ENCODE measurements at places on chromosomes 1 and 21. TPM values are rescaled to one million over a fixed set of nuclear protein-coding genes. Genes with fewer than 3 reads are reported as not detected.

The DISP1 gene
- total RNA-seq: 4.9 TPM

GRCh38 chr1:218674280-218674773 is 329.2 kb downstream of the TGFB2 start:
- H3K27ac ChIP-seq: peak overlapping the region; percentile 77
- H3K27me3 ChIP-seq: peaks cover 4% of the 10 kb centered on the region
- H3K36me3 ChIP-seq: no peaks in the 10 kb centered on the region
- no peak for DNase-seq
- peak overlapping the region; percentile 33 for H3K4me3 ChIP-seq

- H3K4me1 ChIP-seq: peaks cover 27% of the 10 kb centered on the region
- no peak for DNase-seq
- no peaks in the 10 kb centered on the region for H3K36me3 ChIP-seq
- H3K27ac ChIP-seq: no peak overlapping the region
These were observed 57.5 kb downstream of the TYW3 start for GRCh38 chr1:74790453-74790852.

GRCh38 chr21:16280686-16281091 is 550.9 kb downstream of the USP25 start:
- H3K4me1 ChIP-seq: peaks cover 47% of the 10 kb centered on the region
- peak overlapping the region; percentile 96 for H3K27ac ChIP-seq
- peak overlapping the region; percentile 88 for H3K4me3 ChIP-seq
- DNase-seq: no peak
- no peaks in the 10 kb centered on the region for H3K27me3 ChIP-seq

DNA sequence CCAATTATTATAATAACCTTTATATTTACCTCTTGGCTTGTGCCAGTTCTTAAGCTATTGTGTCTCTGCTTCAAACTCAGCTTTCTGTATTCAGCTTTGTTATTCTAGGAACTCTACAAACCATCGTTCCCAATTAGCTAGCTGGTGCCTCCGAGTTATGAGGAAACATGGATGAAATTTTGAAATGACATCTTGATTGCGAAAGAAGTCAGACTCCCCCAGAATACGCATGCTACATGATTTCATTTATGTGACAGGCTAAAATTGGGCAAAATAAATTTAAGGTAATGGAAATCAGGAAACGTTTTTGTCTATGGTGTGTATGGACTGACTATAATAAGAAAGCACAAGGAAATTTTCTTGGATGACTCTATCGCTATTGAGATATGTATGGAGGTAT is 256.8 kb upstream of the NCAM2 start:
- no peak overlapping the region for H3K27ac ChIP-seq
- no peak for DNase-seq
- no peaks in the 10 kb centered on the region for H3K27me3 ChIP-seq
- peaks cover 12% of the 10 kb centered on the region for H3K4me1 ChIP-seq
- no peaks in the 10 kb centered on the region for H3K36me3 ChIP-seq
- H3K4me3 ChIP-seq: no peak overlapping the region

GRCh38 chr1:112744009-112744578 is 29.0 kb upstream of the PPM1J start:
- H3K27me3 ChIP-seq: peaks cover 72% of the 10 kb centered on the region
- H3K4me3 ChIP-seq: no peak overlapping the region
- H3K4me1 ChIP-seq: no peaks in the 10 kb centered on the region
- no peak overlapping the region for H3K27ac ChIP-seq
- H3K36me3 ChIP-seq: no peaks in the 10 kb centered on the region

The APCS gene
- total RNA-seq: not detected

The ALX3 gene
- total RNA-seq: 1.4 TPM

DNA sequence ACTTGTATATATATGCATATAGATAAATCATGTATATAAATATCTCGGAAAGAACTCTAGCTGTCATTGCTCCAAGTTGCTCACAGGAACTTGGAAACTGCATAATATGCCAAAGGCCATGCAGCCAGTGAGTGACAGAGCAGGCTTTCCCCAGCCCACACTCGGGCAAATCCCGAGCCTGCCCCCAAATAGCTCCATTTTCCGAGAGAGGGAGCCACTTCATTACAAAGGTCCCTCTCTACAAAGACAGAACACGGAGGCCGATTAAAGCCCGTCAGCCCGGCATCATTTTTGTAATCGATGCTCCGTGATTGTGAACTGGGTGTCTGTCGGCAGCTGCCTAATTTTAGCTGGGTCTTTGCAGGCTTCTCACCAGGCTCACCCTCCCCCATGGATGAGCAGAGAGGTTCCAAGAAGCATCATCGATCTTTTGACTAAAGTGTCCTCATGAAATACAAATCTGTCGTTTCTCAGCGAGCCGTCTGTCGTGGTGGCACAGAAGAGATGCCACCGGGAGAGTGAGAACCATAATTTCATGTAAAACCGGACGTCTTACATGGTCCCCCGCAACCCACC is 663.9 kb downstream of the PTPRU start:
- no peaks in the 10 kb centered on the region for H3K36me3 ChIP-seq
- peaks cover 33% of the 10 kb centered on the region for H3K27me3 ChIP-seq
- DNase-seq: no peak
- H3K27ac ChIP-seq: no peak overlapping the region
- H3K4me3 ChIP-seq: no peak overlapping the region

GRCh38 chr1:45107782-45108181 is 95.7 kb downstream of the UROD start:
- DNase-seq: no peak
- H3K4me1 ChIP-seq: no peaks in the 10 kb centered on the region
- no peaks in the 10 kb centered on the region for H3K27me3 ChIP-seq
- no peak overlapping the region for H3K4me3 ChIP-seq

DNA sequence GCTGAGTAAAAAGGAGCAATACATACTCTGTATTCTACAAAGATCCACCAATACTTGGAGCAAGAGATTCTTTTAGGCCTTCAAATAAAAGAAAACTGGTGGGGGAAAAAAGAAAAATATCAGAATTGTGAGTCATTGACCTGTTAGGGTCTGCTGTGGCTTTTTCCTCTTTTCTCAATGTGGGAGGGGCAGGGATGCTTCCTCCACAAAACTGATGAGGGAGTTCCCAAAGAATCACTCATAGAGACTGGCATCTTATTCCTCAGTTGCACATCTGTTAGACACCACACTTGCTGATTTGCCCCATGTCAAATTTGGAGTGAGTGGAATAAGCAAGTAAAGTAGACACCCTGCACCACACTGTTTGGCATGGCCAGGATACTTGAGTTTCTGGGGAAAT is 16.6 kb downstream of the C1orf141 start:
- no peak overlapping the region for H3K4me3 ChIP-seq
- no peaks in the 10 kb centered on the region for H3K27me3 ChIP-seq
- no peak overlapping the region for H3K27ac ChIP-seq
- no peaks in the 10 kb centered on the region for H3K36me3 ChIP-seq

DNA sequence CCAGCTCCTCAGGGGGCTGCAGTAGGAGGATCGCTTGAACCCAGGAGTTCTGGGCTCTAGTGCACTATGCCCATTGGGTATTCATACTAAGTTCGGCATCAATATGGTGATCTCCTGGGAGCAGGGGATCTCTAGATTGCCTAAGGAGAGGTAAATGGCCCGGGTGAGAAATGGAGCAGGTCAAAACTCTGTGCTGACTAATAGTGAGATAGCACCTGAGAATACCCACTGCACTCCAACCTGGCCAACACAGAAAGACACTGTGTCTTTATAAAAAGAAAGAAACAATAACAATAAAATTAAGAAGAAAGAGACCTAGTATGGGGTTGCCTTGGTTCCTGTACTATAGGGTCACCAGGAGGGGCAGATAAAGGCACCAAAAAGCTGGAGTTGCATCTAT is 13.7 kb upstream of the DUSP12 start:
- no peak overlapping the region for H3K27ac ChIP-seq
- no peaks in the 10 kb centered on the region for H3K36me3 ChIP-seq
- no peaks in the 10 kb centered on the region for H3K4me1 ChIP-seq
- peaks cover 65% of the 10 kb centered on the region for H3K27me3 ChIP-seq
- DNase-seq: no peak
- H3K4me3 ChIP-seq: no peak overlapping the region

GRCh38 chr1:19222979-19223824 is 13.1 kb upstream of the UBR4 start:
- H3K27me3 ChIP-seq: no peaks in the 10 kb centered on the region
- DNase-seq: no peak
- H3K27ac ChIP-seq: no peak overlapping the region
- H3K4me3 ChIP-seq: no peak overlapping the region
- H3K36me3 ChIP-seq: peaks cover 37% of the 10 kb centered on the region

GRCh38 chr1:19435181-19435580 is 50.2 kb downstream of the CAPZB start:
- H3K27ac ChIP-seq: peak overlapping the region; percentile 62
- no peak for DNase-seq
- no peaks in the 10 kb centered on the region for H3K27me3 ChIP-seq
- no peaks in the 10 kb centered on the region for H3K36me3 ChIP-seq
- no peak overlapping the region for H3K4me3 ChIP-seq

The GPR37L1 gene
- total RNA-seq: 0.24 TPM

DNA sequence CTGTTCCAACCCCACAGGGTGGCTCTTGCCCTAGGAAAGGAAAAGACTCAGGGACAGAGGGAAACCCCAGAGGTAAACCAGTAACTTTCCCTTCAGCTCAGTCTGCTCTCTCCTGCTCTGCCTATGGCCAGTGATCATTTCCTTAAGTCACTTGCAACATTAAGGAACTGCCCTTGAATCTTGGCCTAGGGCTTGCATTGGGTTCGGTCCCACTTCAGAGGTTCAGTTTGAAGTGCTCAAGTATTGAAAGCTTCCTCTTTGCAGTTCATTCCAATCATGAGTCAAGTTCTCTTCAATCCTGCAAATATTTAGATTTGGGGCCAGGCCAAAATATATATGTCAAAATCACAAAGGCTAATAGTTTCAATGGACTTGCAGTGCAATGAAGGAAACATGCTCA is 97.7 kb upstream of the IRF2BP2 start:
- H3K27ac ChIP-seq: no peak overlapping the region
- no peaks in the 10 kb centered on the region for H3K27me3 ChIP-seq

DNA sequence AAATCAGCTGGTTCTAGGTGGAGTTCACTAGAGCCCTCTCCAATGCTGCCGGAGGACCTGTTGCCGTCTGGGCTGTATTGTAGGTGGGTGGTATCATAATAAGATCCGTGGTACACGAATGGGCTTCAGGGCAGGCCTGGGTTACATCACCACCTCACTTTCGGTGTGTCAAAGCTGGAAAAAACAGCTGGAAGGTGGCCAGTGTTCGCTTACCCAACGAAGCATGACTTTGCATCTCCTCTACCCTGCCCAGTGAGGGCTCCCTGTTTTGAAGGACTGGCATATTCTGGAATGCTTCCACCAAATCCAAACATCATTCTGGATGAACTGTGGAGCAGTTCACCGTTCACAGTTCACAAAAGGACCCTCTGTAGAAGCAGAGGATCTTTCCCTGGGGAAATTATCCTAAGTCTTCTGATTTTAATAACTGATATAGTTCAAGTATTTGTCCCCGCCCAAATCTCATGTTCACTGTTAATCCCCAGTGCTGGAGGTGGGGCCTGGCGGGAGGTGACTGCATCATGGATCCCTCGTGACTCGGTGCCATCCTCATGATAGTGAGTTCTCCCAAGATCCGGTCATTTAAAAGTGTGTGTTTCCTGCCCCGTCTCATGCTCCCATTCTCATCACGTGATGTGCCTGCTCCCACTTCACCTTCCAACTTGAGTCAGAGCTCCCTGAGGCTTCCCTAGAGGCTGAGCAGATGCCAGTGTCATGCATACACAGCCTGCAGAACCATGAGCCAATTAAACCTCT is 429.0 kb downstream of the KIF26B start:
- DNase-seq: no peak
- H3K27me3 ChIP-seq: peaks cover 23% of the 10 kb centered on the region
- no peaks in the 10 kb centered on the region for H3K36me3 ChIP-seq

GRCh38 chr1:51215169-51215568 is 20.9 kb upstream of the RNF11 start:
- no peak overlapping the region for H3K4me3 ChIP-seq
- no peaks in the 10 kb centered on the region for H3K27me3 ChIP-seq
- peaks cover 7% of the 10 kb centered on the region for H3K4me1 ChIP-seq
- no peak for DNase-seq

DNA sequence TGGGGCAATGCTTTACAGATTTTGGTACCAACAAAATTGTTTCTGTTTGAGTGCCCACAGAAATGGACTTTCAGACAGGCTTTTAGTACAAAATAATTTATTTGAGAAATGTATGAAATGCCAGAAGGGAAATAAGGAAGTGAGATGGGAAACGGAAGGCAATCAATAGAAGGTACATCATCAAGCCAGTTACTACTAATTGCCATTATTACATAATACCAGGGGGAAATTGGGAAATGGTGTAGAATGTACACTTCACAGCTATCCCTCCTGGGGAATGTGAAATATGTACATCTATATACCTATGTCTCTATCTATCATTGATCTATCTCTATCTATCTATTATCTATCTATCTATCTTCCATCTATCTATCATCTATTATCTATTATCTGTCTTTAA is 264.6 kb upstream of the B3GALT2 start:
- H3K27ac ChIP-seq: no peak overlapping the region
- H3K27me3 ChIP-seq: no peaks in the 10 kb centered on the region
- H3K4me3 ChIP-seq: no peak overlapping the region
- no peaks in the 10 kb centered on the region for H3K36me3 ChIP-seq

DNA sequence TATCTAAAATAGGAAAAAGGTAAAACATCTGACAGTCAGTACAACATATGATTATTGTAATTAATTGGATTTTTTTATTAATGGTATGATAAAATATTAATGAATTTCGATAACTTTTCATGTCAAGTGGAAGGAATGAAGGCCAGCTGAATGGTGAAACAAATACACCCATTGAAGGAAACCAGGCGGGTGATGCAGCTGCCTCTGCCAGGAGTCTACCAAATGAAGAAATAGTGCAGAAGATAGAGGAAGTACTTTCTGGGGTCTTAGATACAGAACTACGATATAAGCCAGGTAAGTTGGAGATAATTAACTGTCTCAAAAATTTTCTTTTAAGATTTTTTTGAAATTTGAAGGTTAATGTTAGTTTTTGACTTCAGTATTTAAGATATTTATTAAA is 3.2 kb downstream of the SON start:
- H3K4me1 ChIP-seq: peaks cover 9% of the 10 kb centered on the region
- H3K27ac ChIP-seq: no peak overlapping the region
- DNase-seq: no peak
- H3K4me3 ChIP-seq: no peak overlapping the region
